ENCODE measurements at places on chromosomes 11 and 22.
A peak's percentile ranks its signal among the peaks of the same experiment; 100 is the strongest.

DNA sequence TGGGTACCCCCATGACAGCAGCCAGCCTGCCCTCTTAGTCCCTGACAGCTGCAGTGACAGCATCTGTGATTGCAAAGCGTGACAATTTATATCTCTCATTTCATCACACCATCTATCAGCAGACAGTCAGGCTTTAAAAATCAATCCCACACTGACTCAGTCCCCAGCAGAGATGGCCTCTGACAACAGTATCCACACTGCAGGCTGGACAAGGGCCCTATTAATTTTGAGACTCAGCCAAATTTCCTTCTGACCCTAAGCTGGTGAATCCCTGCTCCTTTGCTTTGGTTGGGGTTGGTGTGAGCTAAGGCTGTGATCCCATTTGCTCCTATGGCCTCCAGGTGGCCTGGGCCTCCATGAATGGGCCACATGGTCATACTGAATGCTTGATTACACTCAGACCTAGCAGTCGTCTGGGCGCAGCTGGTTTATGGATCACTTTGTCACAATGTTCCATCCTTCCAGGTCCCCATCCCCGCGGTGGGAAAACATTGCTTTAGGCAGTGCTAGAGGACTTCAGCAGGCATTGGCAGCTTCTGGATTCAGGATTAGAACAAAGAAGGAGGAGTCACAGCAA is 68.2 kb upstream of the B3GAT1 start:
- DNase-seq = no peak

- no peak for DNase-seq
Observed at GRCh38 chr22:28025333-28025732, 106.3 kb upstream of the PITPNB start.

DNA sequence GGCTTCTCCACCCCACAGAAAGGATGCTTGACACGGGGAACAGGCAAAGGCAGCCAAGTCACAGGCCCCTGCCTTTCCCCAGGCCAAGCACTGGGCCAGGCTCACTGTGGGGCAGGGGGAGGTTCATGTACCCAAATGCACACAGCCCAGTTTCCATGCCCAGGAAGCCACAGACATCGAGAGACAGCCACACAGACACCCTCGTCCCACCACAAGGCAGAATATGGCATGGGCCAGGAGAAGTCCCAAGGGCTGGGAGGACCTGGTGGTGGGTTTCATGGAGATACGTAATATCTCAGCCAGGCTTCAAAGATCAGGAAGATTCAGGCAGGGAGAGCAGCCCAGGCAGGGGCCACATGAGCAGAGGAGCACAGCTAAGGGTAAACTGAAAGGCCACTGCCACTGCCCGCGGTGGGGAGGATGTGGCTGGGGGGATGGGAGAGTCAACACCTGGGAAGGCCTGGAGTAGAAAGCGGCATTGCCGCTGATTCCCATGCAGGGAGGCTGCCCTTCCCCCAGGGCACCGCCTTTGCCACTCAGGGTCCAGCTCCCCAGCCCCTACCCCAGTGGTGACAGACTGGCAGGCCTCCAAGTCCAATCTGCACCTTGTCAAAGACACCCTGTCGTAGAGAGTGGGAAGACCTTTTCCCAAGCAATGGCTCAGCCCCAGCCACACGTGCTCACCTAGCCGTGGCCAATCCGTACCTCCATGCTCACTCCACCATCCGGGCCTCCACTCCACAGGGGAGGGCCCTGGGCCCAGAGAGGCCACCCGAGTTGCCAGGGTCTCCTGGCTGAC is 2.4 kb upstream of the MFNG start:
- DNase-seq = no peak

- DNase-seq = peak; percentile 88
Observed at GRCh38 chr11:61187505-61188130, 15.7 kb upstream of the PGA3 start.

DNA sequence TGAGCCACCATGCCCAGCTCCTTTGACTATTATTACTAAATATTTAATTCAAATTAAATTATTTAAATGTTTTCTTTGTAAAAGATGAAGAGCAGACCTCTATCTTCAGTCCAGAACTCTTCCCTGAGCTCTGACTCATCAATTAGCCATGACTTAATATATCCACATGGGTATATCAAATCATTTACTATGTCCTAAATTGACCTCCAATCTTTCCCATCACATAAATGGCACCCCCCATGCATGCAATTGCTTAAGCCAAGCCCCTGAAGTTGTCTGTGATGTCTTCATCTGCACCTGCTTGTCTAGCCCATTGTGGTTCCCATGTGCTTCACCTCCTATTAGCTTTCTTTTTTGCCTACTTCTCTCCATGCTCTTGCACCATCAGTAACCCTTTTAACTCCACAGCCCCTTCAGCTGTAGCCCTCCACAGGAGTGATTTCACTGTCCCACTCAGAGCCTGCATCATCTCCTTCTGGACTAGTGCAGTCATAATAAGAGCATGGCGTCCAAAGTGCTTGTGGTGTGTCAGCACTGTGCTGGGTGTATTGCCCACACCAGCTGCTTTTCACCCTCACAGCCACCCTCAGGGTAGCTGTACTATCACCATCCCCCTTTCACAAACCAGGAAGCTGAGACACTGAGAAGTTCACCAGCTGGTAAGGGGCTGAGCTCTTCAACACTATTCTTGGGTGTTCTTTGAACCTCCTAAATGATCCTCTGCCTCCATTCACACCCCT is 11.8 kb upstream of the THY1 start:
- DNase-seq = no peak

DNA sequence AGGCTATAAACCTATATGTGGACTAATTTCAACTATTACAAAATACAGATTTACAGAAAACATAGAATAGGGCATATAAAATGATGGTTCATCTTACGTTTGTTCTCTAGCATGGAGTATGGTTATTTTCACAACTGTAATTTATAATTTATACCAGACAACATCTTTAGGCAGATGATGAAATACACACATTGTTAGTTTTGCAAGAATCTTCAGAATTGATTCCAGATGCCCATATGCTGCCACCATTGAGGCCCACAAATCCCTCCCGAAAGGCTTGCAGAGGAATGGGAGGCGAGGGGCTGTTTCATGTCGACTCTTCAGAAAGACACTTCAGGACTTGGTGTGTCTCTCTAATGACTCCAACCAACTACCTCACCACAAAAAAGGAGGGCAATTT is 6.2 kb downstream of the PTPN5 start:
- DNase-seq = no peak

- no peak for DNase-seq
Observed at GRCh38 chr22:33606504-33606903, 313.8 kb downstream of the LARGE1 start.

DNA sequence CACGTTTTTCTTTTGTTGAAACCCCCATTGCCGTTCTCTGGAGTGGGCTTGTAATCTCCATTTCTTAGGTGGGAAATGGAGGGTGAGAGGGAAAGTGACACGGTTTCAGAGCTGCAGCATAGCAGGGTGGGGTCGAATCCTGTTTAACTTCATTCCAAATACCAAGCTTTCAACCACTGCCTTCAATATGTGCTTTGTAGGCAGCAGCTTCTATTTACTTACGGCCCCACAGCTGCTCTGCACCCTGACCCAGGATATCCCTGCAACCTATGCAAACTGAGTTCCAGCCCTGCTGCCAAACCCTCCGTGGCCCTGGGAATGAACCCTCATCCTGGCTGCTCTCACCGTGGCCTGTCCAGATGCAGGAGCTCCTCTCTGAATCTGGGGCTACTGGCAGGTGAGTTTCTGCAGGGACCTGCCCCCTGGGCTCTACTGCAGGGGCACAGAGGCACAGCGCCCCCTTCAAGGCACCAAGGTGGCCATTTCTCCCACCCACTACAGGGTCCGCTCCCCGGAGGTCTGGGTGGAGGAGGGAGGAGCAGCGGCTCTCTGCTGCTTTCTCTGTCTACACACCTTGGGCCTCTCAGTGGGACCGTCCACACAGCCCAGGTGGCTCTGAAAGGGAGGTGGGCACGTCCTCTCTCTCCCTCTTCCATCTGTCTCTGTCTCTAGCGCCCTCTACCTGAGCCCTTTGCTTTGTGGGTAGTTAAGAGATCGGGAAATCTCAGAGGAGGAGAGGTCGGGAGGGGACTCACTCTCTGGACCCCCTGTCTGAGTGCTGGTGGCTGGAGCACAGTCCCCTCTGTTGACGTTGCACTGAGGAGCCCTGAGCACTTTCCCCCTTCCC is 279.1 kb downstream of the BRD1 start:
- DNase-seq = no peak
